B cell (primary cell): ENCODE measurements at places on chromosomes 3 and 15.

DNA sequence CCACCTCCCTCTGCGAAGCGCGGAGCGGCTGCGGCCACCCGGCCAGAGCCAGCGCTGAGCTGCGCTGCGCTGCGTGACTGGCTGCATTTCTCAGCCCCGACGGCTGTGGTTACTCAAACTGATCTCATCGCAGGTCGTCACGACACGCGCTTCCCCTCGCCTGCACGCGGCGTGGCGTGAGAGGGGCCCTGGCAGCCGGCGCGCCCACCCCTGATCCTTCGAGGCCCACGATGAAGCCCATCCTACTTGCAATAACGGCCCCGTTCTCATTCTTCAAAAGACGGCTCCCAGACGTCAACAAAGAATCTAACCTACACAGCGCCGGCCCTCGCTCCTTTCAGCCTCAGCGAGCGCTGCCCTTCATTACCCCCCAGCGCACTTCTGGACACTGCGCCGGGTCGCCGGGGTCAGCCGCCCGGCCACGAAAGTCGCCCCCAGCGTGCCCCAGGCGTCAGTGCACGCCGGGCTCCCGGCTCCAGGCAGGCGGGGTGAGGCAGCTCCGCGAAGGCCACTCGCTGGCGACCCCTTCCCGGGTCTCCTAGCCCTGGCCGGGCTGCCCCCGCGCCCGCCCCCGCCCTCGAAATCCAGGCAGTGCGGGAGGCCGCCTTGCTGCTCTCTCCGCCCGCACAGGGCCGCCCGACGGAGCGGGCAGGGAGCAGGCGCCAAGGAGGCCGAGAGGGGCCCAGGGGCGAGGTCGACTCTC is 9.9 kb upstream of the LEKR1 start:
- DNase-seq = peak; percentile 74

GRCh38 chr3:175852560-175852959 is 993.4 kb downstream of the NAALADL2 start:
- DNase-seq = no peak

DNA sequence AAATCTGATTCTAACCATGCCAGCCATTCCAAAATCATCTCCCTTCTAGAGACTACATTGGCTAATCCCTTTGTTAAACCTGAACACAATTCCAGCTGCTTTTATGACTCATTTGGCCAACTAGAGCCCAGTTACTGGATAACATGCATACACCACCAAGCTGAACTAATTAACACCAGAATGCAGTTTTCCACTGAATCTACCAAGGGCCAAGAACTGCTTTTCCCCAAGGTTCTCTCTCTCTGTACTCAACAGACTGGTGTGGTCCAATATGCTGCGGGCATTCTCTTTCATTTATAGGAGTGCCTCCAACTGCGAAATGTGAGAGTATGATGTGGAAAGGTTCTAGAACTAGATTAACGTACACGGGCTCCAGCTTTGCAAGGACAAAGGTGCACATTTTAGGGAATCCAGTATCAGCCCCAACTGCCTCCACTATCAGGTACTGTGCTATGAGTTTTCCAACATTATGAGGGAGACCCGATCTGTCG is 1.5 kb downstream of the CHSY1 start:
- DNase-seq = no peak

DNA sequence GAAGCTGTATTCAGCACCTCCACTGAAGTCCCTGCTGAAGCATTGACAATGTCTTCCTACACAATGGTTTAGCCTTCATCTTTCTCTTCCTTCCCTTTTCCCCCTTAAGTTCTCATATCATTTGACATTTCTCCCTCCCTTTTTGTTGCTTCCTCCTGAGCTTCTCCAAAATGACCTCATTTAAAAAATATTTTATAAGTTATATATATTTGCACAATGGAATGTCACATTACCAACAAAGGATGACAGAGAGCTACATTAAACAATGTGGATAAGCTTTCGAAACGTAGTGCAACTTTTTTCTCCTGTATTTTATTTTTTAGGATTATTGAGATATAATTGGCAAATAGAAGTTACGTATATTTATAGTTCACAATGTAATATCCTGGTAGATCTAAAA is 13.2 kb upstream of the DLG1 start:
- DNase-seq = no peak

GRCh38 chr15:69625328-69625727 is 172.7 kb downstream of the RPLP1 start:
- DNase-seq = no peak

- no peak for DNase-seq
These were observed 3.2 kb downstream of the MRPL46 start for GRCh38 chr15:88463870-88464532.

- DNase-seq = no peak
These were observed 9.5 kb downstream of the PARP15 start for GRCh38 chr3:122586773-122587485.

DNA sequence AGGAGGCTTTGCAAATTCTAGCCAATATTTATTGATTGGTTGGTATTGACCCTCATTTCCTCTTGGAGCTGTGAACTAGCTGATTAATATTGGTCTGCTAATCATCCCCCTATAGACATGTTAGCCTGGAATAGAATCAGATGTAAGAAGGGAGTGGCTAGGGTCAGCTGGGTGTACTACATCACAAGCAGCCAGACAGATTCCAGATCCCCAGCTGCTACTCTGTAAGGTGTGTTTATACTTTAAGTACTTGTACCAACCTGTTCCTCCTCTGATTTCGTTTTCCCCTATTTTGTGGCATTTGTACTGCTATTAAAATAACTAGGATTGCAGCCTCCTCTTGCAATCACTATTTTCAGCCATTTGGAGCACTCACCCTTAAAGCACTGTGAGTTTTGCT is 49.9 kb downstream of the PARP15 start:
- DNase-seq = no peak
